HuH-7 (cell line): ENCODE measurements at places on chromosomes 11 and 22.

DNA sequence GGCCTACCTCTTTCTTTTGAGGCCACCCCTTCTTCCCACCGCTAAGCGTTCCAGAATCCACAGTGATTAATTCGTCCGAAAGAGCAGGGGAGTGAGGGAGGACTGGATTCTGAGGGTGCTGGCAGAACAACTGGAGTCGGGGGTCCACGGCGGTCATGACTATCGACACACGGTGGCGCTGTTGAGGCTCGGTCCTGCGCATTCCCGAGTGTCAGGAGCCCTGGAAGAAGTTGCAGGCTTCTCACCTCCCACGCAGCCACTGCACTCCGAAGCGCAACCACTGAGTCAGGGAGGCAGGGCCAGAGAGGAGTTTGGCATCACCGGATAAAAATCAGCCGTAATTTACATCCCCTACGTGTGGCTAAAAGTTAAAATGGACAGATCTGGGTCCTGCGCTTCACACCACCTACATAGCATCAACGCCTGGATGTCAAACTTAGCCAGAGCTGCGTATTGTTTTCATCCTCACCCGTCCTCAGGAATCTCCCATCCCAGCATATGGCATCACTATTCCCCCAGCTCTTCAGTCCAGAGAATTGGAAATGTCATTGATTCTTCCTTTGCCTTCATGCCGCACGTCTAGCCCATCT, 10.7 kb upstream of the CTSF start:
- DNase-seq = peak; percentile 100

DNA sequence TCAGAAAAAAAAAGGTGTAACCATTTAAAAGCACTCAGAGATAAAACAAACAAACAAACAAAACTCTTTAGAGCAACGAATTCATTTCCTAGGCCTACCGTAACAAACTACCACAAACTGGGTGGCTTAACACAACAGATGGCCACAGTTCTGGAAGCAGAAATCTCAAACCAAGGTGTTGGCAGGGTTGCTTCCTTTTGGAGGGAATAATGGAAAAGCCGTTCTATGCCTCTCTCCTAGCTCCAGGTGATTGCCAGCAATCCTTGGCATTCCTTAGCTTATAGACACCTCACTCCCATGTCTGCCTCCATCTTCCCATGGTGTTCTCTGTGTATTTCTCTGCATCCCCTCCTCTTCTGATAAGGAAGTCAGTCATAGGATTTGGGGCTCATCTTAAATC, 200.4 kb downstream of the RAB38 start:
- no peak for DNase-seq

- no peak for DNase-seq
These were observed 13.2 kb downstream of the MYH9 start for GRCh38 chr22:36374603-36375024.

- no peak for DNase-seq
These were observed at the start of gene CAVIN3 for GRCh38 chr11:6320411-6321155. Gene CAVIN3, minus strand, starts transcription at chr11:6320501. Its CDS starts 25 bp downstream, at chr11:6320476.

DNA sequence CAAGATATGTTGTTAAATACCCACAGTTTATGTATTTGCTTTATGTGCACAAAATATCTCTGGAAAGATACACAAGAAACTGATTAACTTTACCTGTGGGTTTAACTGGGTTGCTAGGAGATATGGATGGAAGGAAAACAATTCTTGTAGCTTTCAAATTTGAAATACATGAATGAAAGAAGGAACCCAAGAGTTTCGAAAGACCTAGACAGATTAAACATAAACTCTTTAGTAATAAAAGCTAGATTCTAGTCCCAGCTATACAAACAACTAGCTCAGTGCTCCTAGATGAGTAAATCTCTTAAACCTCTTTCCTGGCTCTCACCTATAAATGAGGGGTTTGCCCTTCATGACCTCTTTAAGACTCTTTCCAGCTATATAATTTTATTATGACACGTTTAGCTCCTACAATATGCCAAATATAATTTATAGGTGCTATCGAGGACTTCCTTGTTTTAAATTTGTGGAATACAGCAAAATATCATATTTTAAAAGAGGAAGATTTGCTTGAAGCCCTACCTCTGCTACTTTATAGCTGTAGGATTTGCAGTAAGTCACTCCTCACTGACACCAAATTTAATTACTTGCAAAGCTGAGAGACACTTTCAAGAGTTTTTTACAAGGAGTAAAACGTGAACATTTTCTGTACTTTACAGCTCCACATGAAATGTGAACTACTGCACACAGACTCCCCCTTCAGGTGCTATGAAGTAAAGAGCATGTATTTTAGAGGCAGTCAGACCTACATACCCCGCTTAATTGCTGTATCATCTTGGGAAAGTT, 50.7 kb downstream of the RRAS2 start:
- peak; percentile 40 for DNase-seq

DNA sequence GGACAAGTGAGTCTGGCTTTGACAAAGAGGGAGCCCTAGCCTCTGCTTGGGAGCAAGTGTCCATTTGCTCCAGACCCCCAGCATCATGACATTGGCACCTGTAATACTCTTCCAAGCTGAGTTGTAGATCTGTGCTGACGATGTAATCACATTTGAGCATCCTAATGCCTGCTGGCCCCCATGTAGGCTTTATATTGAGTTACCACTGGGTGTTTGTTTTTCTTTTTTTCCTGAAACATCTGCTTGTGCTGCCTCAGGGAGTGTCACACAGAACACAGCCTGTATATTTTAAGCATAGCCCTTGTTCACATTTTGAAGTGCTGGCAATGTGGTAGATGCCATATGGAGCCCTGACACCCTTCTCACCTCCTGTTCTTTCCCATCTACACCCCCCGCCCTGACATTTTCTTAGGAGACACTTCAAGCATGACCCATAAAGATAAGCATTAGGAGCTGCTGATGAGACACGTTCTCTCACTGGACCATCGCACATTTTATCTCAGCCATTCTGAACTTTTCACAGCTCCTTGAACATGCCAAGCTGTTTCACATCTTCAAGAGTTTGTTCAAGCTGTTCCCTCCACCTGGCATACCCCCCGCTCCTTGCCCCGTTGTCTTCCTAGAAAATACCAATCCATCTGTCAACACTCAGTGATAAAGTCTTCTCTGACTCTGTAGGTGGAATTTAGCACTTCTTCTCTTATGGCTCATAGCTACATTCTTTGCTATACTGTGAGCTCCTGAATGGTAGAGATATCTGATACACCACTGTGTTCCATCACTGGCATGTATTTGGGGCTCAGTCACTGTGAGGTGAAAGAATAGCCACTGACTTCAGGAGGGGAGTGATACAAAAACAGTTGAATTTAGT, 128.7 kb downstream of the TRIM44 start:
- no peak for DNase-seq

- DNase-seq = no peak
These were observed 29.3 kb downstream of the CLPB start for GRCh38 chr11:72405009-72405408.

- DNase-seq = no peak
These were observed 76.9 kb downstream of the BCR start for GRCh38 chr22:23256986-23257888.

DNA sequence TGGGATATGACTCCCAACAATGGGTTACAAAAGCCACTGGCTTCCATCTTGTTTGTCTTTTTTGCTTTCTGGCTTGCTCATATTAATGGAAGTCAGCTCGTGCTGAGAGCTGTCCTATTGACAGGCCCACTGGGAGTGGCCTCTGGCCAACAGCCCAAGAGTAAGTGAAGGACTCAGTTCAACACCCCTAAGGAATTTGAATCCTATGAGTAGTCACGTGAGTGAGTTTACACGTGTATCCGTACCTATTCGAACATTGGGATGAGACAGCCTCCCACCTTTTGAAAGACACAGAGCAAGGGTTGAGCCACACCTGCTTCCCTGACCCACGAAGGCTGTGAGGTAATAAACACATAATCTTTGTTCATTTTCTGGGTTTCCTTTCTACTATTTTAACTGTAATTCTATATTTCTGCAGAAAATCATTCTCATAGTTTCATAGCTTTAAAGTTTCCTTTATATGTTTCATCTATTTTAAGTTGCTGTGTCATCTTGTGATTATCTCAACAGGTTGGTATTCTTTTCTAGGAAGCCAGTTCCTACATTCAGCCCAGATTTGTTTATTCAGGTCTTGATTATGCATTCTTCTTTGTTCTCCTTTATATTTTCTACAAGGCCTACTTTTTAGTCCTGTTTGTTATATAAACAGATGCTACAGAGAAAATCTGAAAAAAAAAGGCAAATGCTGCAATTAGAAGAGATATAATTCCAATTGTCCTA, 802.3 kb downstream of the CNTN5 start:
- no peak for DNase-seq

DNA sequence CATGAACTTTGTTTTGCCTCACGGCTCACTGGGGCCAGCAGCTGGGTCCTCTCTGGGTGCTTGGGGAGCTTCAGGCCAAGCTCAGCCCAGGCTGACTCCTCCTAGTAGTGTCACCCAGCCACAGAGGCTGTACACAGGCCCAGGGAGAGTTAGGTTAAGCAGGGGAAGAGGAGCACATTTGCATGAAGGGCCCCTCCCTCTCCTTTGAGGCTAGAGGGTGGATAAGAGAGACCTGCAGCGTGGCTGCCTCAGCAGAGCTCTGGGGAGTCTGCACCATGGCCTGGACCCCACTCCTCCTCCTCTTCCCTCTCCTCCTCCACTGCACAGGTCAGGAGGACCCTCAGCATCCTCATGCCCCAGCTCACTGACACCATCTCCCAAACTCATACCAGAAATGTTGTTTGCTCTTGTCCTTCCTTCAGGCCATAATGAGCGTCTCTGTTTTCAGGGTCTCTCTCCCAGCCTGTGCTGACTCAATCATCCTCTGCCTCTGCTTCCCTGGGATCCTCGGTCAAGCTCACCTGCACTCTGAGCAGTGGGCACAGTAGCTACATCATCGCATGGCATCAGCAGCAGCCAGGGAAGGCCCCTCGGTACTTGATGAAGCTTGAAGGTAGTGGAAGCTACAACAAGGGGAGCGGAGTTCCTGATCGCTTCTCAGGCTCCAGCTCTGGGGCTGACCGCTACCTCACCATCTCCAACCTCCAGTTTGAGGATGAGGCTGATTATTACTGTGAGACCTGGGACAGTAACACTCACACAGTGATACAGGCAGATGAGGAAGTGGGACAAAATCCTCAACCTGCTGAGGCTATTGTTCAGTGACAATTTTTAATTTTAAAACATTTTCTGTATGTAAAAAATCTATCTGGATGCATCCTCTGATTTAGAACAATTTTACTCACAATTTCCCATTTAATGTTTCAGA, 82.4 kb upstream of the VPREB1 start:
- no peak for DNase-seq

DNA sequence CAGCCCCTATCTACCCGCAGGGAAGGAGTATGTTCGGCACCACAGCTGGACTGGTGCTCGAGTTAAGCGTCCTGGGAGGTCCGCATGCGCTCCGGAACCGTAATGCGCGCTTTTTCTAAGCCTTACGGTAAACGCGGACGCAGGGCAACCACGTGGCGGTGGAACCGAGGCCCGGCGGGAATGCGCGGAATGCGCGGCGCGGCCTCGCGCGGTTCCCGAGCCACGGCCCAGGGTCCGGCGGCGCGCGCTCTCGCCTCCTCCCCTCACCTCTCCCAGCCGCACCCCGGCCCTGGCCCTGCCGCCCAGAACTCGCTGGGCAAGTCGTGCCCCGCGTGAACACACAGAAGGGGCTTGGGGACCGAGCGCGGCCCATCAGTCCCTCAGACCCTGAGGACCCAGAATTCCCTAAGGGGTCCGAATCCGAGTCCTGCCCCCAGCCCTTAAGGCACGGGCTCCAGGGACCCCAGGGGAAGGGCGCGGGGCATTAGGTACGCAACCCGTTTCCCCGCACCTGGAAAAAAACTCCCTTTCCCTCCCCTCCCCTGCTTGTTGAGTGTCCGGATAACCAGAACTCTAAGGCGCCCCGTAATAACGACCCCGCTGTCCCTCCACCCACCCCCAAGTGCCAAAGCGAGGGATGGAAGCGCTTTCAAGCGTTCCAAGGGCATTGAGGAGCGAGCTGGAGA, 4.3 kb upstream of the CCND1 start:
- DNase-seq = peak; percentile 91

GRCh38 chr11:108726077-108726800, 61.4 kb downstream of the DDX10 start:
- DNase-seq = no peak

DNA sequence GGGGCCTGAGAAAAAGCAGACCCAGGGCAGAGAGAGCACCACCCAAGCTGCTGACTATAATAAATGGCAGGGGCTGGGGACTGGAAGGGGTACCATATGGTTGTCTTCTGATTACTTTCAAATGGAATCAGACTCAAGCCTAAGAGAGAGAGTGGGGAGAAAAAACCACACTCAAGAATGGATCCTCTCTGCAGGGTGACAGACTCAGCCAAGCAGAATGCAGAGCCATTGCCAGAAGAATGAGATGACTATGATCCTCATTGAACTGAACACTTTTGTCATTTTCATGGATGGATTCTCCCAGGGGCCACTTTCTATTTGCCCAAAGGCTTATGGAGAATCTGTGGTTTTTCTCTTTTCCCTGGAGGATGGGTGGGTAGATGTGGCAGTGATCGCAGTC, 8.7 kb downstream of the UBASH3B start:
- no peak for DNase-seq

DNA sequence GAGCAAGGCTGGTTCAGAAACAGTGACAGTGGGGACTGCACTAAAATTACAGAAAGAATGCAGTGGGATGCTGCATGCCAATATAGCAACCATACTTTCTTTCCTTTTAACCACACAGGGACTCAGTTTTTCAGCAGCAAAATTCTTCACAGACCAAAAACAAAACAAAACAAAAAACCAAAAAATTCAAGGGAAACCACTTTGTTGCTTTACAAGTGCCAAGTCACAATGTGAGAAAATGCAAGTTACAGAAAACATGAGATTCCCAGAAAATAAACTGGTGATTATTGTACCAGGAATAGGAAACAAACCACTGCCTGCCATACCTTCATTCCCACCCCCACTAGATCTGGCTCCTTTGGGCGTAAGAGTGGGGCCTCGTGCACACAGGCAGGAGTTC, 52.6 kb downstream of the TENM4 start:
- DNase-seq = no peak

GRCh38 chr11:119723952-119724325, 5.1 kb downstream of the NECTIN1 start:
- no peak for DNase-seq

DNA sequence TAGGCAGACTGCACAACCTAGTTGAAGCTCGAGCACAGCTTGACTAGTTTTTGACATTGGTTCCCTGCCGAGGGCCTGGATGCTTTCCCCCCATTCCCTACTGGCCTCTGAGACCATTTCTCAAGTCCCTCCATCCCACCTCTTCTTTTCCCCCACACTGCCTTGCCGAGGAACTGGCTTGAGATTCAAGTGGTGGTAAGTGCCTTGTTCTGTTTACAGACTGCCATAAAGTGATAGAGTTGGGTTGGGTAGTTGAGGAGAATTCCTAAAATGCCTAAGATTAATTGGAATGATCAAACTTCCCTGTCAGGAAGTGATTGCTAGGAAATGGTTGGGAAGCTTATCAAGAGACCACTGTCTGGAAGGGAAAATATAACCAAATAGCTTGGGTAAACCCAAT, 16.2 kb downstream of the MRPL16 start:
- DNase-seq = no peak

GRCh38 chr11:6194065-6194581, 4.9 kb upstream of the OR52W1 start:
- DNase-seq = no peak
